ENCODE measurements at places on chromosomes 2 and 18. TPM values are rescaled to one million over a fixed set of nuclear protein-coding genes. Genes with fewer than 3 reads are reported as not detected.

IL36A gene
- not detected for total RNA-seq

TNP1 gene
- not detected for total RNA-seq

ARHGAP28 gene
- total RNA-seq: not detected

COL6A3 gene
- 31.6 TPM for total RNA-seq

TMEM247 gene
- total RNA-seq: not detected

MATN3 gene
- not detected for total RNA-seq

GMCL1 gene
- 22.8 TPM for total RNA-seq

SIX2 gene
- not detected for total RNA-seq

VSNL1 gene
- total RNA-seq: not detected

VWA3B gene
- not detected for total RNA-seq

CD302 gene
- 0.20 TPM for total RNA-seq

LYG2 gene
- not detected for total RNA-seq

LOXL3 gene
- total RNA-seq: 1.5 TPM

DSG4 gene
- not detected for total RNA-seq

PUM2 gene
- 111 TPM for total RNA-seq

ST8SIA5 gene
- 0.19 TPM for total RNA-seq

LRRC30 gene
- total RNA-seq: not detected

Measured in activated naive CD4-positive, alpha-beta T cell treated with anti-CD3 and anti-CD28 coated beads, Interleukin-2, amount 50 U/mL, for 72 hours (primary cell).